ENCODE measurements at places on chromosomes 5 and 9.

DNA sequence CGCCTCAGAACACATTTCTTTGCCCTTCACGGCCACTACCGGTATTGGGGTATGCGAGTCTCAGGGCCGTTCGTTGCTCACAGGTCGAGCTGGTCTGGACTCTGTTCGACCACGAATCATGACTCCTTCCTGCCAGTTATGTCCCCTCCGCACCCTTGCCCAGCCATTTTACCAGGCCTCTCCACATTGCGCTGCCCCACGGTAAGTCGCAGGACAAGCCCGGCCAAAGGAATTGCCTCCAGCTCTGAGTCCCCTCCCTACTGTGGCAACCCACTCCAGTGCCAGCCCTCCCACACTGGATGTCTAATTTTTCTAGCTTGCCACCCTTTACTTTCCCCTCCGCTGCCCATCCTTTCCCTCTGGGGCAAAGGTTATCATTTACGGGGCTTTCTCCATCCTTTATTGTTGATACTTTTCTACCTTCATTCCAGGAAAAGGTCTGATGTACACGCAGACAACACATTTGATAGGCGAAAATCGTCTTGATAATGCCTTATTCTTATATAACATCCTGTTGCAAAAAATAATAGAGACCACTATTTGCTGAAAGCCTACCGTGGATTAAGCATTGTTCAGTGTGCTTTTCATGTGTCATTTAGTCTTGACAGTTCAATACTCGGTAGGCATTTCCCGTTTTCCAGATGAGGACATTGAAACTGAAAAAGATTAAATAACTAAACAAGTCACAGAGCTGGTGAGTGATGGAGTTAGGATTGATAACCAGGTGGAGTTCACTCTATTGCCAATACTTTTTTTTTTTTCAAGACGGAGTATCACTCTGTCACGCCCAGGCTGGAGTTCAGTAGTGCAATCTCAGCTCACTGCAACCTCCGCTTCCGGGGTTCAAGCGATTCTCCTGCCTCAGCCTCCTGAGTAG is 958 bp upstream of the HSPA5 start:
- no peak for DNase-seq

- DNase-seq = peak; percentile 49
Measured at GRCh38 chr5:88729084-88729828, 153.7 kb downstream of the MEF2C start.

- no peak for DNase-seq
Measured at GRCh38 chr5:112023766-112024165, 266.8 kb upstream of the NREP start.

- DNase-seq = no peak
Measured at GRCh38 chr9:131282688-131283422, 6.5 kb upstream of the FAM78A start.

DNA sequence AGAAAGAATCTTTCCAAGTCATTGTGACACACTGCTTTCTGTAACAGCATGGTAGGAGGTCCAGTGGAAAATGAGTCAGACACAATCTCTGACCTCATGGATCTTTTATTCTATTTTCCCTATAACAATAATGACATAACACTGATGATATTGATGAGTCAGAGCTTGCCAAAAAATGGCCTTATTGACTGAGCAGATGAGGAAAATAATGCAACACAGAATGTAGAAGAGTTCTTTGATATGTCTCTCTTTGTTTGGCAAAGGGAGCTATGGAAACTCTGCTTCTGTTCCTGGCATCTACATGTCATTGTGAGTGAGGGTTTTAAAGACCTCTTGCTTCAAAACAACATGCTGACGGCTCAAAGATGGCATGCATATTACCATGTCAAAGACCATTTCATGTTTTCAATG is 443.1 kb upstream of the ZNF608 start:
- DNase-seq = no peak

DNA sequence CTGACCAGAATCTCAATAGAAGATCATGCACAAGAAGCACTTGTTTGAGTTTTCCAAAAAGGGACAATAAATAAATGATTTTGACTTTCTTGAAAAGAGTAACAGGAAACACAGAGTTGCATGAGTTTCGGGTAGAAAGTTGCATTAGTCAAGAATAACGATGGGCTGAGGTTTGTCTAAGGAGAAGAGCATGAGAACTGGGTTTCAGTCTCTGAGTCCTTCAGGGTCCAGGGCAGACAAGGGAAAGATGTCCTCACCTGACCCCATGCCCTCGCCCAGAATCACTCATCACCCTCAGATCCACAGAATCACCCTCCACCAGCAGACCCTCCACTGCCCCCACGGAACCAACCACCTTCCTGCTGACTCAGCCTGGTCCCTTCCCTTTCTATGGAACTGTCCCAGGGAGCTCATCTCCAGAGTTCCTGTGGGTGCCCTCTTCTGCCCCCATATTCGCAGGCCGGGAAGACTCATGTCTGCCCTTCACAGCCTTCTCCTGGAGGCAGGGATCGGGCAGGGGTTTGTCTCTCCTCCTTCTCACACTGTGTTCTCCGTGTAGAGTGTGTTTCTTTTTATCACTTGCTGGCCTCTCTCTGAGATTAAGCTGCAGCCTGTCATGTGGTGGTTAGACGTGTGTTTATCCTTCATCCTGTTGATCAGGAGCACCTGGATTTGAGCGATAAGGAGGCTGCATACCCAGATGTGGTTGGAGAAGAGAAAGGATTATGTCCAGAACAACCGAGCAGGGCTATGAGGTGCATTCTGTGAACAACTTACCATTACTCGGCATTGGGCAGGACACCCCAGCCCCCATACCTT is 442.6 kb downstream of the MAT2B start:
- DNase-seq = no peak

DNA sequence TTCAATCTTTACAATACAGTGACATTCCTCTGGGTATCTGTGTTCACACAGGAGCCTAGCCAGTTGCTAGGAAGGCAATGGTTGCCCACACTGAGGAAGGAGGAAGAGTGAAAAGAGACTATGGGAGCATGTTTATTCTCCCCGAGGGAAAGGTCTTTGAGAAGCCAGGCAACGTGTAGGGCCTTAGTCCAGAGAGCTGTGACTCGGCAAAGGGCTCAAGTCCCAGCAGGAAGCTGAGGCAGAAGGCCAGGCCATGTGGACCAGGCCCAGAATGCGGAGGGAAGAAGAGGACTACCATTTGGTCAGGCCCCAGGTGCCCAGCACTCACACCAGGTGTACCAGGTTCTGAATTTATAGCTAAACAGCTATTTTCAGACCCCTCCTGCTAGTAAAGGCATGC is 136.6 kb upstream of the DMAC1 start:
- no peak for DNase-seq

- DNase-seq = no peak
Measured at GRCh38 chr5:10328323-10328722, 20.6 kb upstream of the CMBL start.

- DNase-seq = no peak
Measured at GRCh38 chr5:68884883-68885282, 208.9 kb upstream of the SLC30A5 start.

DNA sequence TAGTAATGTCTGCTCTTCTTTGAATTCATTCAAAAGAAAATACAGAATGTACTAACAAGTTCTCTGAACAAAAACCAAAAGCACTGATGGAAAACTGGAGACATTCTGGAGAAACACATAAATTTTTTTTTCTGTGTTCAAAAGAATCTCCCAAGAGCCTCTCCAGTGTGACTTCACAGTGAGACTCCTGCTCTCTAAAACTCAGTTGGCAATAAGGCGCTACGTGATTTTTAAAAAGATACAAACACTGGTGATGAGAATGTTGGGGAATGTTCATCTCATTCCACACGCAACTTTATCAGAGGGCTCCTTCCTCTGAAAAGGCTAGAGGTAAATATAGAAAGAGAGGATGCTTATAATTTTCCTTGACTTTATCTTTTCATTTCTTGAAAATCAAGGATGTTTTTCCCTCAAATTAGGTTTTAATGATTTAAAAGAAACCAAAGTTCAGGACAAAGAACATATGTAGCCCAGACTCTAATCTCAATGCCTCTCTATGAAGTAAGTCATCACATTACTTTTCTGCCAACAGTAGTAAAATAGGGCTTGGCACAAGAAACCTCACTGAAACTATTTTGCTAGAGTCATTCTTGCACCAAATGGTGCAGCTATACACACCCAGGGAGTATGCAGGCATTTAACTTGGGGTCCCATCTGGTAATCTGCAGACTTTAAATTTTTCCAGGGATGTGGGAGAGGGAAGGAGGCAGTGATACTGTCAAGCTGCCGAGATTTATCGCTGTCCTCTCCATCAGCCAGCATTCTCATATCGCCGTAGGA is 12.9 kb upstream of the AOPEP start:
- no peak for DNase-seq

- no peak for DNase-seq
Measured at GRCh38 chr5:131685516-131686171, 50.6 kb upstream of the RAPGEF6 start.

- no peak for DNase-seq
Measured at GRCh38 chr5:77015938-77016569, 14.2 kb upstream of the AGGF1 start.

DNA sequence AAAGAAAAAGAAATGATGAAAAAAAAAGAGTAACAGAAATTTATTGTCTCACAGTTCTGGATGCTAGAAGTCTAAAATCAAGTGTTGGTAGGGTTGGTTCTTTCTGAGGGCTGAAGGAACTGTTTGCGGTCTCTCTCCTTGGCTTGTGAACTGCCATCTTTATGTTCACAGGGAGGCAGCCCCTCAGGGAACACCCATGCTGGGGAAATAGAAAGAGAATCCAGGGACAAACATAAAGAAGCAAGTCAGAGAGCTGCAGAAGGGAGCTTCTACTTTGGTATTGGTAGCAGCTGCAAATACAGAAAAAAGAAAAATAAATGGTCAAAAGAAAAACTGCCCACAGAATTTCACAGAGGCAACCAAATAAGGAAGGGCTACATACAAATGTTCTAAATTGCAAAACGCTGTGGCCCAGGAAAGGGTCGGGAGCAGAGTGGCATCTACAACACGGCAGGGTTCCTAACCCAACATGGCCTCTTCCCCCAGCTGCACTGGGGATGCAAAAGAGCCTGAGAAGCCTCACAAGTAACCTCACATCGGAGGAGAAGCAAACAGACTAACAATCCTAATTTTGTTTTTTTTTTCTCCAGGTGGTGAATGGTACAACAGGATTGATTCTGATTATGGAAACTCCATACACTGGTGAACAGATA is 37.4 kb downstream of the ELOVL7 start:
- no peak for DNase-seq

GRCh38 chr5:174511714-174512253 is 212.6 kb upstream of the MSX2 start:
- DNase-seq = no peak

GRCh38 chr9:107942856-107943255 is 453.3 kb upstream of the KLF4 start:
- DNase-seq = no peak

DNA sequence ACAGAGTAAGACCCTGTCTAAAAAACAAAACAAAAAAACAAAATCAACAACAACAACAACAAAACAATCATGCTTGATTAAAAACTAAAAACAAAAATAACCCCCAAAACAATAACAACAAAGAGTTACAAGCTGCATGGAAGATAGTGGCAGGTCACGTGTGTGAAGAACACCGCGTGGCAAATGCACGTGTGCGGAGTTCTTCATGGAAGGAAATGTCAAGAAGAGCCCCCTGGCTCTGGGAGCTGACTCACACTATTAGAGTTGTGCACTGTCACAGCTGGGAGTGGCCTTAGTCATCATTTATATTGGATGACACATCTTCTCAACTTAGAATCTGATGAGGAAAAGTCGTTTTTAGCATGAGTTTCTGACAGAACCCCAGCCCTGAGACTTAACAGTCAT is 110.5 kb downstream of the JMY start:
- no peak for DNase-seq

DNA sequence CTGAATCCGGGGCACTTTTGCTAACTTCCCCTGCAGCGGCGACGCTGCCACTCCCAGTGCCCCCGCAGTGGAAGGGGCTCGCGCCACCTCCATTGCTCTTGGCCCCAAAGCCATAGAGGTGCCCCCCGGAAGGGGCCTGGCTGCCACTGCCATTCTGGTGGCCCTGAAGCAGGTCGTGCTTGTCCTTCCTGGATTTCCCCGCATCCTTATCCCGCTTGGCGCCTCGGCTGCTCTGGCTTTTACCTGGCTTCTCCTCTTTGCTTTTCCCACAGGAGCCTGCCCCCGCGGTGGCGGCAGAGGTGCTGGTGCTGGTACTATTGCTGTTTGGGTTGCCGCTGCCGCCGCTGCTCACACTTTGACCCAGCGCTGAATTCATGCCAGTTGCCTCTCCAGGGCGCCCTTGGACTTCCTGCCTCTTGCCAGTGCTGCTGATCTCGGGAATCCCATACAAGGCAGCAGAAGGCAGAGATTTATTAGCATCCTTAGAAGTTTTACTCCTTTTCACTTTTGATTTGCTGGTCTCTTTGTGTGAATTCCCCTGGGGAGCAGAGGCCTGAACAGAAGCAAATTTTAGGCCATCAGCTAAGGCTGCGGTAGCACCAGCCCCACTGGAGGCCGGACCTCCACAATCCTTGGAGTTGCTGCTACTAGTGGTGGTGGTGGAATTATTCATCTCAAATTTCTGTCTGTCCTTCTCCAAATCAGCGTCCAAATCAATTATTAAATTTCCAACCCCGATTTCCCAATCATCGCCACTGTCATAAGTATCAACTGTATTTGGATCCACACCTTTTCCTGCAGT is 2.1 kb downstream of the ZNF608 start:
- DNase-seq = peak; percentile 71
